Panc1 (cell line): ENCODE measurements at places on chromosomes 11 and 22.

- no peak for DNase-seq
These were observed 4.9 kb upstream of the PPARA start for GRCh38 chr22:46145361-46145851.

- DNase-seq, result no peak
These were observed 41.8 kb upstream of the SORL1-AS1 start for GRCh38 chr11:121494355-121495099.

- no peak for DNase-seq
These were observed 12.2 kb upstream of the NNMT start for GRCh38 chr11:114284021-114284420.

GRCh38 chr22:24496661-24497060 is 1.5 kb downstream of the UPB1 start:
- no peak for DNase-seq

DNA sequence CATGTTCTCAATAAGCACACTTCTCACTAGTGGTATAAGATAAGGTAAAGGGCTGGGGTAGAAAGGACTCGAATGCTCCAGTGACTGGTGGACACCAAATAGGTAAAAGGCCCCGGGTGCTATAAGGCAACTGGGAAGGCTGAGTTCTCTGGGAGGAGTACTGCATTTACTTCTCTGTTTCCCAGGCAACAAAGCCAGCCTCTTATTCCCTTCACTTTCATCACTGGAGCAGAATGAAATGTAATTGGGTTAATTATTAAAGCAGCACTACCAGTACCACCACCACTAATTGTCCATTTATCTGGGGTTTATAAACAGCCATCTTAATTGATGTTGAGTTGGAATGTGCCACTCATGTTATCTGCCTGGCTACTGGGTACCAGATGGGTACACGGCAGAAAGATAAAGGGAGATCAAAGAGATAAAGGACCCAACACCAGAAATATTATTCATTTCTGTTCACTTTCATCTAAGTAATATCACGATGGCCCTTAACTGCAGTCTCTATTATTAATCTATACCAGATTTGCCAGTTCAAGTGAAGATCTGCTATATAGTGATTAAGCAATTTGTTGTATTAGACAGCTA is 94.4 kb upstream of the CHRM4 start:
- no peak for DNase-seq

DNA sequence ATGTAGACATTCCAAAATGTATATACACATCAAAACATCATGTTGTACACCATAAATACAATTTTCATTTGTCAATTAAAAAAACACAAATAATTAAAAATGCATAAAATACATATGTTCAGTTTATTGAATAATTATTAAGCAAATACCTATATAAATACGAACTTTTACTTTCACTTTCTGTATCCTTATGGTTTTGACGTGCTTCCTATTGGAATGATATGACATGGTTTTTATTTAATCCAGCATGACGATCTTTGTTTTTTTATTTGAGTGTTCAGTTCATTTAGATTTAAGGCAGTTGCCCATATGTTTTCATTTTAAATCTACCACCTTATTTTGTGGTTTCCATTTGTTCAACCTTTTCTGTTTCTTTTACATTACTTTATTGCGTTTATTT is 198.3 kb upstream of the PLET1 start:
- no peak for DNase-seq

DNA sequence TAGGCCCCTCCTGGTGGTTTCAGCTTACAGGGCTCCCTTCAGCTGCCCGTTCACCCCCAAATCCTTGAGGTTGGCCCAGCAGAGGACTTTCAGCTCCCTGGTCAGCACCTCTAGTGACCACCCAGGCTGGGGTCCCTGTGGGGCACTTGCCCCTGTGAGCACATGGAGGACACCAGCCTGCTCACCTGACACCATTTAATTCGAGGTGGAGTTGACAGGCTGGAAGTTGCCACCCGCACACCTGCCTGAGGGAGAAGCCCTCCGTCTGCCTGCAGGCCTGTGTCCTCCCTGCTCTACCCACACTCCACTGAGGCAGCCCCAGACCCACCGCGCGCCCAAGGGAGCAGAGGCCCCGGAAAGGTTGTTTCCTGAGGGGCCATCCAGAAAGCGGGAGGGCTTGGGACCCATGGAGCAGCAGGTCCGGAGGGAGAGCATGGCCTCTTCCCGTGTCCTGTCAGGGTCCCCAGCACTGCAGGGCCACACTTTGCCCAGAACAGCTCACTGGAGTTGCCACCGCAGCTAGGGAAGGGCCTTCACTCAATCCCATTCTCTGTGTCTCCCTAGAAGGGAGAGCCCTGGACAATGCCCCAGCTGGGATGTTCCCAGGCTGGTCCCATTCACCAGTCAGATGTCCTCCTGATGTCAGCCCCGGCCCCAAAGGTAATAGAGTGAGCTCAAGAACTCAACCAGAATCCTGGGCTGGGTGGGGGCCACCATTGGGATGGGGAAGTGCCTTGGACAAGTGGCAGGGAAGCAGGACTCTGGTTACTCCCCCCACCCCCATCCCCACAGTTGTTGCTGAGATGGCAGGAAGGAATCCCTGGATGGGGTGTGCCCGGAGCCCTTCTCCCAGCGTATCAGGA is 82.4 kb downstream of the MED15 start:
- no peak for DNase-seq

DNA sequence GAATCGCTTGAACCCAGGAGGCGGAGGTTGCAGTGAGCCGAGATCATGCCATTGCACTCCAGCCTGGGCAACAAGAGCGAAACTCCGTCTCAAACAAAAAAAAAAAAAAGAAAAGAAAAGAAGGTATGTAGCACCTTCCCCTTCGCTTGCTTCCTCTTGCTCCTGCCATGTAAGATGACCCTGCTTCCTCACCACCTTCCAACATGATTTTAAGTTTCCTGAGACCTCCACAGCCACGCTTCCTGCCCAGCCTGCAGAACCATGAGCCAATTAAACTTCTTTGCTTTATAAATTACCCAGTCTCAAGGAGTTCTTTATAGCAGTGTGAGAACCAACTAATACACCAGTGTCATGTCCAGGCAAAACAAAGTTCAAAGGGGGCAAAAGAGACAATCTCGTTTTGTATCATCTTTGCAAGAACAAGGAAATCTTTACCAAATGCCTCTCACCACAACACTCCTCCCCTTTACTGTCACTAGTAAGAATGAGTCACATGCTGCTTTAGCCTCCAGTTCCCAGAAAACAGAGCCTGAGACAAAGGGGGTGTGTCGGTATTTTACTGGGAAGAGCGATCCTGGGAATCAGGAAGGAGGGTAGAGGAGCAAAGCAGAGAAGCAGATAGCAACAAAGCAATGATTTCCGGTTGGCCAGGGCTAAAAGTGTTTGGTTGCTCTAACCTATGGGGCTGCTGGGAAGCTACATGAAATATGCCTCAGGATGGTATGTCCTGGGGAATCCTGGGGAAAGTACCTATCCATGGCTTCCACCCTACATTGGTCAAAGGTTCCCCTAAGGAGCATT is 10.5 kb upstream of the MCHR1 start:
- DNase-seq, result no peak

GRCh38 chr11:62752994-62753735 is 795 bp downstream of the ZBTB3 start:
- no peak for DNase-seq

- DNase-seq, result no peak
These were observed 5.2 kb upstream of the OLFML1 start for GRCh38 chr11:7480113-7480512.

GRCh38 chr11:119803726-119804294 is 74.8 kb upstream of the NECTIN1 start:
- no peak for DNase-seq

GRCh38 chr11:118663902-118664301 is 15.5 kb downstream of the TREH start:
- no peak for DNase-seq

DNA sequence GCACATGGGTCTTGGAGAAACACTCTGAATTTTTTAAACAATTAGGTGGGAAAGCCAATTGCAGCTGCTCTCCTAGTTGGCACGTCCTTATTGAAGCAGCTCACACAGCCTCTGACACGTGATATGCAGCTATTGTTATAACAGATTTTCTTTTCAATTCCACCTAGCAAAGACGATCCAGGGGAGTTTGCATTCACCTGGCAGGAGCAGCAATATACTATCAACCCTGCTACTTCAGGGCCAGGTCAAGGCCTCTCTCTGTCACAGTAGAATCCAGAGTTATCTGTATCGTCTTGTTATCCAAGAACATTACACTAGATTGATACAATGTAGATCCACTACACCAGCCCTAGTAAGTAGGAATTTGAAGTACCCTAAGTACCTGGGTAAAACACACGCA is 8.3 kb downstream of the KRTAP5-11 start:
- no peak for DNase-seq

DNA sequence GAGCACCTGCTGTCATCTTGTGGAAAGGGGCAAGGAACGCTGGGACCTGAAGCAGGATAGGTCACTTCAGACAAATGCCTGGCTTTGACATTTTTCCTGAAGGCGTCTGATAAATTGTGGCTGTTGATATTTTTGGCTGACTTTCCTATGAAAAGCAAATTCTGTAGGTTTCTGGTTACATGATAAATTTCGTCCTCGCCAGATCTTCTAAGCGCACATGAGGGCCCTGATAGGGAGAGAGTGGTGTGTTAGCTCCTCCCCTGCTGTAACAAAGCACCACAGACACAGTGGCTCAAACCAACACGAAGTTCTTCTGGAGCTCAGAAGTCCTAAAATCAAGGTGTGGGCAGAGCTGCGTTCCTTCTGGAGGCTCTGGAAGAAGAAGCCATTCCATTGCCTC is 19.6 kb downstream of the APOL4 start:
- DNase-seq, result no peak

GRCh38 chr22:48919851-48920589 is 907.7 kb downstream of the BRD1 start:
- no peak for DNase-seq

DNA sequence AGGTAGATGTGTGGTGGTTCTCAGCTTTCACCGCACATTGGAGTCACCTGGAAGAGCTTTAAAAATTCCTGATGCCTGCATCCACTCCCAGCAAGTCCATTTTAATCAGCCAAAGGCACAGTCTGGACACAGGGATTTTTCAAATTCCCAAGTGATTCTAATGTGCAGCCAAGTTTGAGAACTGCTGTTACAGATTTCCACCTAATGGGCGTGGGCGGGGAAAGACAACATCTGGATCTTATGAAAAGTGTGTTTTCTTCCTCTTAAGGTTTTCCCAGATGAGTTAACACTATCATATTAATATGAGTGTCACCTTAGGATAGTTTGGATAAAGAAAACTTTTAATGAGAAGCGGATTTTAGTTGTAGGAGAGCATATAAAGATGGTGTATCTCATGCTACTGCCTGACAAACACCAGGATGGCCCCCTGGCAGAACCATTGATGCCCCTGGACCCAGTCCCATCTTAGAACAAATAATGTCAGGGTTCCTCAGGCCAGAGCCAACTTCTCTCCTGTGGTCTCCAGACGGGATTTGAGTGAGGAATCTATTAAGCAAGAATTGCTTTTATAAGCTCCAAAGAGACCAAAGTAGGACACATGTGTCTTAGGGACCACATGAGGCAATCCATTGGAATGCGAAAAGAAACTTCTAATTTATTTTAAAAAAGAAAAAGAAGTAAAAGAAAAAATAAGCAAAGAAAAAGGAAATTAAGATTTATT is 31.9 kb downstream of the POU2AF1 start:
- DNase-seq, result no peak

DNA sequence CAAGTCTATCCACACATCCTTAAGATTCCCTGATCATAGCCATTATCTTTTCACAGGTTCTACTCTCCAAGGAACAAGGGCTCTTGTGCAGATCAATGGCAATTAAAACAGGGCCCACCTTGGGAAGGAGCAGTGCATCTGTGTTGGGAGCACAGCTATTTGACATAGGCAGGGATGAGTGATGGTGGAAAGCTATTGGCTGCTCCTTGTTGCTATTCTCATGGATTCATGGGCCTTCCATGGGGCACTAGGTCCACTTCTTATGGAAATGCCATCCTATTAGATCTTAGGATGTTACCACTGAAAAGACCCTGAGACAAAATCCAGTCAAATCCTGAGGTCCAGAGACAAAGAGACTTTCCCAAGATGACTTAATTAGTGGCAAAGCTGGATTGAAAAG is 148.6 kb upstream of the MTNR1B start:
- no peak for DNase-seq
